ENCODE measurements at places on chromosomes 1 and 21.

GRCh38 chr1:196774175-196774574 is 465 bp upstream of the CFHR3 start:
- DNase-seq = no peak

GRCh38 chr1:162846256-162847212 is 14.4 kb downstream of the CCDC190 start:
- DNase-seq = no peak

- DNase-seq = no peak
Observed at GRCh38 chr1:8533124-8533523, 215.2 kb downstream of the SLC45A1 start.

- no peak for DNase-seq
Observed at GRCh38 chr1:213260311-213261075, 209.5 kb downstream of the RPS6KC1 start.

GRCh38 chr1:109912873-109913272 is 2.2 kb downstream of the CSF1 start:
- DNase-seq = no peak

- no peak for DNase-seq
Observed at GRCh38 chr21:40833184-40833583, 13.8 kb downstream of the DSCAM start.

DNA sequence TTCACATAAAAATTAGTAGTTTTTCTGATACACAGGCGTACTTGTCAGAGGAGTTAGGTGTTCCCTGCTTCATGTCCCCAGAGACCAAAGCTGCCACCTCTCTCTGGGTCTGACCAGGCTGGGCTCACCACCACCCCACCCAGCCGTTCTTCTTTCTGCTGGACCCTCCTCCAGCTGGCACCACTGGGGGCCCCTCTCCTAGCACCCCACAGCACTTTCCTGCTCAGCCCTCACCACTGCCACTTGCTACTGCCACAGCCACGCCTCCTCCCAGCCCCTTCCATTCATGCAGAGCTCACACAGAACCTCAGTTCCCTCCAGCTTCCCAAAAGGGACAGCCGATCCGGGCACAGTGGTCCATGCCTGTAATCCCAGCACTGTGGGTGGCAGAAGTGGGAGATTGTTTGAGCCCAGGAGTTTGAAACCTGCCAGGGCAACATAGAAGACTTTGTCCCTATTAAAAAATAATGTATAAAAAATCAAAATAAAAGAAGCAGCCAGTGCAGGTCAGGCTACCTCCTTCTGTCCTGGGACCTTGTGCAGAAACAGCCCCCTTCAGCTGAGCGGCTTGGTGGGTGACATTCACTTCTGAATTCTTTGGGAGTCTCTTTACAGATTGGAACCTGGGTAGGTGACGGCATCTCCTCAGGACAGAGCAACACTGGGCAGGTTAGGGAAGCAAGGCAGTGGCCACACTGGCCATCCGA is 208.3 kb downstream of the TOMM20 start:
- DNase-seq = no peak

DNA sequence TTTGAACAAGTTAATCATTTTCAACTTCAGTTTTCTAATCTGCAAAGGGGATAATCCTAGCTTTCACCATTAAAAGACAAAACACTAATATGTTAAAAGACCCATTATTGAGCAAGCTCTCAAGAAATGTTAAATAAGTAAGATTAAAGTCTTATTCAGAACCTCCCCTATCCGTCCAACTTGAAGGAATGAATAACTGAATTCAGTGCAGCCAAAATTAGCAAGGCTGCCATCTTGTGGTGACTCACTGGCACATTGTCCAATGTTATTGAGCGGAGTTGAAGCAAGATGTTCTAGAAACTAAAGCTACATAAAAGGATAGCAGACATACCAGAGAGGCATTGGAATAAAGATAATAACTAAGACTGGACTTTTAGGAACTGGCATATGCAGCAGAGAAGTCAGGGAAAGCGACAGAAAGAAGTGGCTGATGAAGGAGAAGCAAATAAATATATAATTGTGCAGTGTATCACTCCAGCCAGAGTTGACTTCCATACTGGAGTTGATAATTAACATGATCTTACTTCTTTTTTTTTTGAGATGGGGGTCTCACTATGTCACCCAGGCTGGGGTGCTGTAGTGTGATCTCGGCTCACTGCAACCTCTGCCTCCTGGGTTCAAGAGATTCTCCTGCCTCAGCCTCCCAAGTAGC is 8.2 kb upstream of the CAP1 start:
- peak; percentile 45 for DNase-seq

GRCh38 chr1:52633291-52633754 is 355 bp downstream of the SHISAL2A start:
- no peak for DNase-seq

GRCh38 chr1:39632682-39633417 is 6.6 kb downstream of the HEYL start:
- no peak for DNase-seq

DNA sequence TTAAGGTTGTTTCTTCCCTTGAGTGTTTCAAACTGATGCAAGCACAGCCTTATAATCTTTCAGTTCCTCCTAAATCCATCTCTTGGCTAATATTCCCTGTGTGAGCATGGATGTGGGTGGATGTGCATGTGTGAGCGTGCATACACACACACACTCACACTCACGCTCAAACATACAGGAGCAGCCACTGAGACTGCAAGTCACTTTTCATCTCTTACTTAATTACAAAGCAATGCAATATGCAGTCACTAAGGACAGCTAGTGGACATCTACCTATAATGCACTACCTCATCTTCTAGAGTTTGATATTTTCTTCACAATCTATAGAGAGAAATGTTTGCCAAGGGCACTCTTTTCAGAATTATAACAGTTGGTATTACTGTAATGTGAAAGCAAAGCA is 1.4 kb downstream of the ESRRG start:
- no peak for DNase-seq

DNA sequence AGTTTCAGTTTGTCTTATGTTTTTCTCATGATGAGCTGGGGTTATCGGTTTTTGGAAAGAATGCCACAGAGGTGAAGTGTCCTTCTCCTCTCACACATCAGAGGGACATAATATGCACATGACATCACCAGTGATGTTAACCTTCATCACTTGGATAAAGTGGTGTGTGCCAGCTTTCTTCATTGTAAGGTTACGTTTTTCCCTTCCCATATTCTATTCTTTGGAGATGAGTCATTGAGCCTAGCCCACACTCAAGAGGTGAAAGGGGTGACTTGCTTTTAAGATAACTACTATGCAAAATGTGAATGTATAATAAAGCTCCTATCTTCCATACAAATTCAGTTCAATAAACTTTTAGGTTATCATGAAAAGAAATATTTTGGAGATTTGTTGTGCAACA is 36.7 kb upstream of the MAGI3 start:
- DNase-seq = no peak

GRCh38 chr1:226990133-226990716 is 50.1 kb downstream of the COQ8A start:
- DNase-seq = peak; percentile 59

- DNase-seq = peak; percentile 87
Observed at GRCh38 chr1:37474046-37474696, at the start of gene ZC3H12A. Gene ZC3H12A (plus strand): TSS chr1:37474580. CDS start chr1:37475497, 917 bp downstream.

- no peak for DNase-seq
Observed at GRCh38 chr1:78716186-78716585, 66.6 kb downstream of the IFI44 start.

DNA sequence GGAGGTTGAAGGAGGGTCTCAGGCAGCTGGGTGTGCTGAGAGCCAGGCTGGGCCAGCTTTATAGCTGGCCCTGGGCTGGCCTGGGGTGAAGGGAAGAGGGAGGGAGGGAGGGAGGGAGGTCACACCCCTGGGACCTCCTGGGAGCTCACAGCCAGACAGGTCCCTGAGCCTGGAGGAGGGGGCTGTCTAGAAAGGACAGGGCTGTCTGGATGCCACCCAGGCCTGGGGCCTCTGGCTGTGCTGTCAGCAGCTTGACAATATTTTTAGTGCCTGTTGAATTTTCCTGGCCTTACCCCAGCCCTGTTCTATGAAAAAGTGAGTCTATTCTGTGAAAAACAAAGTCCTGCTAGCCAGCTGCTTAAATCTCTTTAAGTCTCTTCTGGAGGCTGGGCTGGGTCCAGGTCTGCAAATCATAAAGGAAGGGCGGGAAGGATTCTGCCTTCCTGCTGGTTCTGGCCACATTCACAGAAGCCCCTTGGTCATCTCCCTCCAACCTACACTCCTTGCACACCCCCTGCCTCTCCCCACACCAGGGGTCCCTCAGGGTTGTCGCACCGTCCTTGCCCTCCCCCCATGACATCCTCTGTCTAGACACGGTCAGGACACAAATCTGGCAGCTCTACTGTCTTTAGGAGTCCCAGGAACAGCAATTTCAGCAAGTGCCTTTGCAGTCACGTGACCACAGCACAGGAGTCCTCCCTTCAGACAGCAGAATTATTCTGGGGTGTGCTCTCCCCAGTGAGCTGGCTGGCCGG is at the start of gene LEFTY2:
TSS of gene LEFTY2 (minus strand) at position 34 of the 755 bp plus-strand sequence. CDS start 80 bp downstream, outside the sequence.
- DNase-seq = no peak

DNA sequence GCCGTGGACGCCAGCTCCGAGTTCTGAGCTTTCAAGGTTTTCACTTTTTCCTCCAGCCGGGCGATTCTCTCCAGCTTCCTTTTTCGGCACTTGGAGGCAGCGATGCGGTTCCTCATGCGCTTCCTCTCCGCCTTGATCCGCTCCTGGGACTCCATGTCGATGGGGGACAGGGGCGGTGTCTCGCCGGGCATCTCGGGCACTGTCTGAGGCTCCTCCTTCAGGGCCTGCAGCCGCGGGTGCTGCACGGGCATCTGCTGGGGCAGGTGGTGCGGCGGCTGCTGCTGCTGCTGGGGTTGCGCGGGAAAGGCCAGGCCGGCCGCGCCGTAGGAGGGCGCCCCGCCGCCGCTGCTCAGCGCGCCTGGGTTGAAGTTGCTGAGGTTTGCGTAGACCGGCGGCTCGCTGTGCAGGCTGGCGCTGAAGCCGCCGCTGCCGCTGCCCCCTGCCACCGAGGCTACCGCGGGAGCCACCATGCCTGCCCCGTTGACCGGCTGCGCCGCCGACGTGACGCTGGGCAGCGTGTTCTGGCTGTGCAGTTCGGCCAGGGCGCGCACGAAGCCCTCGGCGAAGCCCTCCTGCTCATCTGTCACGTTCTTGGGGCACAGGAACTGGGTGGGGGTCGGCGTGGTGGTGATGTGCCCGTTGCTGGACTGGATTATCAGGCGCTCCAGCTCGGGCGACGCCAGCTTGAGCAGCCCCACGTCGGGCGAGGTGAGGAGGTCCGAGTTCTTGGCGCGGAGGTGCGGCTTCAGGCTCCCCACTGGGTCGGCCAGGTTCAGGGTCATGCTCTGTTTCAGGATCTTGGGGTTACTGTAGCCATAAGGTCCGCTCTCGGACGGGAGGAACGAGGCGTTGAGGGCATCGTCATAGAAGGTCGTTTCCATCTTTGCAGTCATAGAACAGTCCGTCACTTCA is 1.4 kb downstream of the JUN start:
- DNase-seq = peak; percentile 32

DNA sequence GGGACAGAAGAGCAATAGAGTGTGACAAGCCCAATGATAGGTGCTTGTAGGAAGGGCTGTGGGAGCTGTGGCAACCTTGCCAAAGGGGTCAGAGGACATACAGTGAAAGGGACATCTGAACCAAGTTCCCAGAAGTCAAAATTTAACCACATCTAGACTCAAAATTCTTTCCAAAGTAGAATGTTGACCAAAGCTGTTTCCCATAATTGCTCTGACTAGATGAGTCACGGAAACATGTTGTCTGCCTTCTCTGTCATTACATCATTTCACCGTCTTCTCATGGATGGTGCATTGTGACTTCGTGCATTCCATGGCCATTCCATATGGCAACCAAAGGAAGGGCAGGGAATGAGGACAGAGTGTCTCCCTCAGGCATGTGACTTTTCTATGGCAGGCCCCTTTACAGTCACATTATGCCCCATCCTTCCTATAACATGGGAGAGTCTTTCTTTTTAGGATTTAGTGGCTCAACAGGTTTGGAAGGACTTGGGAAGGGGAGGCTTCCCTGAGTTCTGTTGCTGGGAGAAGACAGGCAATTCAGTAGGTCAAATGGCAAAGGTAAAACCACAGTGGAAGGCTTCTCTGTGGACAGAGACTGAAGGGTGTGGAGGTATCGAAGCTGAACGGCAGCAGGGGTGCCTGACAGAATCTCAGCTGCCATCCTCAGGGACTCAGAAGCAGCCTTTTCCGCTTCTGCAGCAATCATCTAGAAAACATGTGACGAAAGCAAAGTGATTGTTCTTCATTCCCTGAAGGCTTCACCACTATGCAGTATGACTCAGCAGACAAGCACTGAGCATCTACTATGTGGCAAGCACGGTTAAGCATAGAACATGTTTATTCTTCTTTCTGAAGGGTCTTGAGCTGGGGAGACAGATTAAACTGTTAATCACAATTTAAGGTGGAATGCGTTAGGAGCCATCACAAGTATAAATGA is 24.7 kb downstream of the NPHS2 start:
- DNase-seq = no peak

- no peak for DNase-seq
Observed at GRCh38 chr1:79982211-79982610, 975.7 kb upstream of the ADGRL4 start.

DNA sequence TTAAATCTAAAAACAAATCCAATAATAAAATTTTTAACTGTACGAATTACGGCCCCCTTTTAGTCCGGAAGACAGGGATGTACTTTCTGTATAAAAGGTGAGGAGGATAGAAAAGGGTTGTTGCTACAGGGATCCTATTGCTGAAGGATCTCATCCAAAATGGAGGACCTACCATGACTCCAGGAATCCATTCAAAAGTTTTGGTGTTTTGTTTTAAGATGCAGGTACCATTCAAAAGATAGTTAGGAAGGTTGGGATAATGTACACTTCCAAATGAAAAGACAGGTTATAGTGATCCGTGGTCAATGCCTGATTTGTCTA is 1.3 kb upstream of the ENAH start:
- DNase-seq = no peak

DNA sequence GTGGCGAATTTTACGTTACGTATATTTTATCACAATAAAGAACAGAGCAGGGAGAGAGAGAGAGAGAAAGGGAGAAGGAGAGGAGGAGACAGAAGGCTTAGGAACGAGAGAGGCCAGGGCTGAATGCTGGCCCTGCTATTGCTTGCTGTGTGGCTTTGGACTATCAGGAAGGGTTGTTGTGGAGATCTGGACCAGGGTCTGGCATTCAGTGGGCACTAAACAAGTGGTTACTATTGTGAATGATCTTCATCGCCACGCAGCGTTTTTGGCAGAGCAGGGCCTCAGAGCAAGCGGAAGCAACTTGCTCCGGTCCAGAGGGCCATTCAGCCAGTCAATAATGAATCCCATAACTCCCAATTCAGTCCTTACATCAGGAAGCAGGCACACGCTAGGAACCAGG is 26.4 kb downstream of the PIK3C2B start:
- no peak for DNase-seq

DNA sequence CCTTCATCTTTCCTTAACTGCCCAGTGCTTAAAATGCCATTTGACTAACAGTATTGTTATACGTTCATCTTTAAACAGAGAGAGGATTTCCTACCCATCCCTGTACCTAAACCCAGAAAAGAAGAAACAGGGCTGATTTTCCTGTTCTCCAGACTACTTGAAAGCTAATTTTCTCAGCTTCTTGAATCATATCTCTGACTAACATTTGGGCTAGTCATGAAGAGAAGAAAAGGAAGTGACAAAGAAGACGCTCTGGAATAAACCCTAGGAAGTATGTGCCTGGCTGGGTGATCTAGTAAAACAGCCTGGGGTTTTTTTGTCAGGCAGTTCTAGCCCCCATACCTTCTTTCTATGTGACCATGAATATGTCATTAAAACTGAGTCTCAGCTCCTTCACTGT is 44.8 kb upstream of the SGIP1 start:
- no peak for DNase-seq

GRCh38 chr21:34604556-34604955 is 10.4 kb downstream of the RCAN1 start:
- DNase-seq = no peak

Data from stimulated activated CD4-positive, alpha-beta T cell treated with anti-CD3 and anti-CD28 coated beads, Interleukin-15, amount 100 ng/mL, for 48 hours (primary cell).